ENCODE measurements at places on chromosomes 13 and 19.

GRCh38 chr13:79909644-79910043 lies 428.7 kb downstream of the NDFIP2 start:
- no peak for DNase-seq

DNA sequence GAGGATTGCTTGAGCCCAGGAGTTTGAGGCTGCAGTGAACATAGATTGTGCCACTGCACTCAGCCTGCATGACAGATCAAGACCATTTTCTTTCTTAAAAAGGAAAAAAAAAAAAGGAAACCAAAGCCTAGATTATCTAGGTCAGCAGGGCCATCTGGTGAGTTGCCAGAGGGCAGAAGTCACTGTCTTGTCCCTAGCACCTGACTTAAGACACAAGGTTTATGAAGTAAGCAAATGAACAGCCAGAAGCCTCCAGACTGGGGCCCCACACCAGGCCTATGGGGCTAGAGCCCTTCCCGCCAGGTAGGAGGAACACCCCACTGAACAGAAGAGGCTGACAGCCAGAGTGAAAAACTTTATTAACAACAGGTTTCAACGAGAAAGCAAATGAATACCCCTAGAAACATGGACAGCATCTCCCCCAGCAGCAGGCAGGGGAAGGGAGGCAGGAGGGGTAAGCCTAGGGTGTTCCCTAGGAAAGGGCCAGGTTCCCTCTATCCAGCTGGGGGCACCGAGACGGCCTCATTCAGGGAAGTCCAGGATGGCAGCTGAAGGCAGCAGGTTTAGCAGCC lies 1.2 kb downstream of the WDR83 start:
- DNase-seq: no peak

DNA sequence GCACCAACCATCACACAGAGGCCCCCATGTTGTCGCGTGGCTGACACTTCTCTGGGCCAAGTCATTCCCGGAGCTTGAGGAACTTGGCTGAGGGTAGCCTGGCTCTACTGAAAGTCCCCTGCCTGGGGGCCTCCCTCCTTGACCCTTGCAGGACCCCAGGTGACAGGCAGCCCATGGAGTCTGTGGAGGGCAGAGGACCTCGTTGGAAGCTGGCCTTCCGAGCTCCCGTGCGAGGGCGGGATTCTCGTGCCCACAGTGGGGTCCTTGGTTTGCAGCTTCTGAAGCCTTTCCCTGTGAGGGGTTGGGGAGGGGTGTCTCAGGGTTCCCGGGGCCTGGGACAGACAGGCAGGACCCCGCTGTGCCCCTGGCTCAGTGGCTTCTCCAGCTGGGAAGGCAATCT lies 16.4 kb downstream of the NMRK2 start:
- DNase-seq: no peak

DNA sequence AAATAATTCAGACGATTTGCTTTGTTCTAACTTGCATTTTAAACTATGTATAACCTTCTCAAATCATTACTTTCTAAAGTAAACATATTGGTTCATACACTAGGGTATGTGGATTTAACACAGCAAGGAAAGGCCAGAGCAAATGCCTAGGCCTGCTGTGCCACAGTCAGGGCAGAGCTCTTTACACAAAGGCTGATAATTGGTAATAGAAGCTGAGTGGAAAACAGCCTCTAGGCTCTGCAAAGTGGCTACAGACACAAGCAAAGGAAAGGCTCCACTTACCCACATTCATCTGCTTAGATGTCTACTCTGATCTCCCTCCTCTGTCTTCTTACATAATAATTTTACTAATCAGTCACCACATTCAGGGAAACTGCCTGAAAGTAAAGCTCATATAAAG lies 382.9 kb downstream of the OLFM4 start:
- no peak for DNase-seq

DNA sequence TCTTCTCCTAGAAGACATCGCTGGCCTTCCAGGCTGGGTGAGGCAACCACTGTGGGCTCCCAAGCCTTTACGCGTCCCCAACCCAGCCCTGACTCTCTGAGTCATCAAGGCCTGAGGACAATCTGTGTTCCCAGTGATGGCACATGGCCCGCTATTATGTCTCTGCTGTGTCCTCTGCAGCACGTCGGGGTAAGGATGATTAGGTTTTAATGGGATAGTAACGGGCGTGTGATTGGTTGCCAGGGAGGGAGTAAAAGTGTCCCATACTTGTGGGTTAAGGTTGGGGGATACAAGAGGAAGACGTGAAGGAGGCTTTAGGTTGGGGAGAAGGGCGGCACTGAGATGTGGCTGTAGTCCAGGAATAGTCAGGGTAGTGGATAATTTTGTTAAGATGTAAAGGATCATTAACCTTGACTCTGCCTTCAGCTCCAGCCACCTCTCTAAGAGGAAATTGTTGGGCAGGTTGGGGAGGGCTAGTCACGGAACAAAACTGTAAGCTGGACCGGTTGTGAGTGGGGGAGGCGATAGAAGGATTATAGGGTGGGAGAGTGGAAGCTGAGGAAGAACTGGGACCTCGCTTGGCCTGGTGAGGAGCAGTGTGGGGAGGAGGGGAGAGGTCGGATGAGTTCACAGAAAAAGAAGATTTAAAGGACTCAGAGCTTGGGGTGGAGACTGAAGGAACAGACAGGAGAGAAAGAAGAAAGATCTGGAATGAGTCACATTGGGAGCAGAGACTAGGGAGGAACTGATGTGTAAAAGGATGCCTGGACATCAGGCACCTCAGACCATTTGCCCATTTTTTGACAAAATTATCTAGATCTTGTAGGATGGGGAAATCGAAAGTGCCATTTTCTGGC lies 27.9 kb upstream of the IGFL1 start:
- no peak for DNase-seq

GRCh38 chr19:40594657-40595091 lies 6.5 kb upstream of the LTBP4 start:
- DNase-seq: no peak

DNA sequence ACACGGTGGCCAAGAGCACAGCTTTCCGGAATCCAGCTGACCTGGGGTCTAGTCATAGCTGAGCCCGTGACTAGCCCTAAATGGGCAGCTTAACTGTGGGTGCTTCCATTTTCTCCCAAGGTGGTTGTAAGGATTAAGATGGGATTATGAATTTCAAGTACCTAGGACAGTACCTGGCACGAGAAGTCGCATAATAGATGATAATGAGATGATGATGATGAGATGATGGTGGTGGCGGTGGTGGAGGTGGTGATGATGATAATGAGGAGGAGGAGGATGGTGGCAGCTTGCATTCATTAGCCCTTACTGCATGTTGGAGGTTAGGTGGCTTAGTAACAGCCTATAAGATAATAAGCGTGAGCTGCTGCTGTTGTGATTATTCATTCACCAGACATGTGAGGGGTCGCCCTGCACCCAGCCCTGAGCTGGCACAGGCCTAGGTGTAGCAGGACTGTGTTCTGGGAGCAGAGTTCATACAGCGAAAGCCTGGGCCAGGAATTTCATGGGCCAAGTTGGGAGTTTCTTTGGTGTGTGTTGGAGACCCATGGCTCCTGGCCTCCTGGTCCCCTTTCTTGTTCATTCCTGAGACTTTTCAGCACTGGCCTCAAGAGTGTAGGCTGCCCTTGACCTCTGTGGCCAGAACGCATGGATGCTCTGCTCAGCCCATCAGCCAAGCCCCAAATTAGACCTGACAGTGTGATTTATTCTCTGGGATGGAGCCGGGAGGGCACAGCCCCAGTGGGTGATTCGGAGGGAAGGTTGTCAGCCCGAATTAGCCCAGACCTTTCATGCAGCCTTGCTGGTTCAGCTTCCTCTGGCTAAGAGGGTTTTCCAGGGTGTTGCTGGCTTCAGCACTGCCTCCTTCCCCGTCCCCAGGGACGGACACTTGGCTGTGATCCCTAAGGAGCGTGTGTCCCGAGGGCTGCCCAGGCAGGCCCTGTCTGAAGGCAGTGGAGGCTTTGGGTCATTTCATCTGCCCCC lies 128.8 kb downstream of the SIPA1L3 start:
- no peak for DNase-seq

- DNase-seq: no peak
Observed at GRCh38 chr19:34468409-34468808, 13.1 kb upstream of the WTIP start.

GRCh38 chr13:95870421-95870820 lies 182.8 kb downstream of the UGGT2 start:
- no peak for DNase-seq

DNA sequence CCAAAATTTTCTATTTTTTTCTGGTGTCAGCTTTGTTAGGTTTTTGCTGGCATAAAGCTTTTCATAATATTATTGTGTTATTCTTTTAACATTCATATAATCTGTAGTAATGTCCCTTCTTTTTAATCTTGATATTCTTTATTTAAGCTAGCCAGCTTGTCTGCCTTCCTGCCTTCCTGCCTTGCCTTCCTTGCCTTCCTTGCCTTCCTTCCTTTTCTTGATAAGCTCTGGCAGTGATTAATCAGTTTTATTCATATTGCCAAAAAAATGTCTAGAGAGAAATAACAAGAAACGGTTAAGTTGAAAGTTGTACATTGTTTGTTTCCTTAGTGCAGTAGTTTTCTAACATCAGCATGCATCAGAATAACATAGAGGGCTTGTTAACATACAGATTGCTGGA lies 257.5 kb downstream of the MAB21L1 start:
- DNase-seq: no peak

- DNase-seq: no peak
Observed at GRCh38 chr13:23622985-23623384, 52.8 kb downstream of the TNFRSF19 start.

- DNase-seq: no peak
Observed at GRCh38 chr19:47433121-47433520, 13.8 kb upstream of the MEIS3 start.

GRCh38 chr13:43787997-43788396 lies 1.2 kb upstream of the ENOX1 start:
- DNase-seq: no peak

GRCh38 chr13:39676315-39676876 lies 20.9 kb downstream of the COG6 start:
- DNase-seq: peak; percentile 90

- no peak for DNase-seq
Observed at GRCh38 chr19:3620145-3620816, 6.3 kb downstream of the CACTIN start.

GRCh38 chr13:20127262-20127561 lies 33.6 kb downstream of the GJA3 start:
- no peak for DNase-seq

DNA sequence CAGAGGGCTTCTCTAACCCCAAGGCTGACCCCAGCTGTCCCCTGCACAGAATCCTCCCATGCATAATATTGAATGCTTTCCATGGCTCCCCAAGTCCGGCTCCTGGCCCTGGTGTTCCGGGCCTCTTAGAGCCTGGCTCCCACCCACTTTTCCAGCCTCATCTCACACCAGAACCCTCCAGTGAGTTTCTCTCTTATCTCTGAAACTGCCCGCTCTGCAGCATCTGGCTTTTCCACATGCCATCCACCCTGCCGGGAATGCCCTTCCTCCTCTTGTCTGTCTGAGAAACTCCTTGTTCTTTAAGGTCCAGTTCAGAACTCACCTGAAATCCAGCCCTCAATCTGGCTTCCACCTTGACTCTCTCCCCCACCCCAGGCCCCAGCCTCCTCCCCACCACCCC lies 6.8 kb downstream of the SYNGR4 start:
- no peak for DNase-seq

All from SK-N-MC (cell line).